ENCODE measurements at places on chromosomes 5 and 9.

DNA sequence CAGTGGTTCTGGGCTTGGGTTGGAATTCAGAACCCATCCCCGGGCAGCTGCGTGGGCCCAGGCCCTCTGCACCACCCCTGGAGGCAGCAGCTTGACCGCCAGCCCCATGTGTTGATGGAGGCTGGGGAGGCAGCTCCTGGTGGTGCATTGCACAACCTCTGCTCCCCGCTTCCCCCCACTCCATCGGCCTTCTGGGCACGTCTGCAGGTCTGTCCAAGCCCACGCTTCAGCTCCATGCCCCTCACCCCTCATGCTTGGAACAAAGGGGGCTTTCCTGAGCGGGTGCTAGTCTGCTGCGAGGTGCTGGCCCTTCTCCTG is 1.4 kb downstream of the NCS1 start:
- DNase-seq = no peak

- DNase-seq = no peak
Measured at GRCh38 chr5:137758715-137759306, 4.6 kb upstream of the HNRNPA0 start.

- no peak for DNase-seq
Measured at GRCh38 chr5:64952951-64953673, 184.4 kb downstream of the CWC27 start.

GRCh38 chr9:81671880-81672280 is 17.5 kb downstream of the TLE1 start:
- DNase-seq = no peak

GRCh38 chr5:163993126-163993525 is 487.7 kb downstream of the MAT2B start:
- DNase-seq = no peak

DNA sequence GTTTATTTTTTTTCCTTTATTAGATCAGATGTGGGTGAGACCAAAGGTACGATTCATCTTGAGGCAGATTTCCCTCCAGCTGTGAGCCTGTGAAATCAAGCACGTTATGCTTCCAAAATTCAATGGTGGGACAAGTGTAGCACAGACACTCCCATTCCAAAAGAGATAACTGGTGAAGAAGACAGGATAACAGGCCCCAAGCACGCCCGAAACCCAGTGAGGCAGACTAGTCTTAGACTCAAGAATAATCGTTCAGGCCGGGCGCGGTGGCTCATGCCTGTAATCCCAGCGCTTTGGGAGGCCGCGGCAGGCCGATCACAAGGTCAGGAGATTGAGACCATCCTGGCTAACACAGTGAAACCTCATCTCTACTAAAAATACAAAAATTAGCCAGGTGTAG is 36.8 kb upstream of the COL5A1 start:
- DNase-seq = no peak

GRCh38 chr9:117434566-117434965 is 19.7 kb upstream of the ASTN2 start:
- DNase-seq = no peak

DNA sequence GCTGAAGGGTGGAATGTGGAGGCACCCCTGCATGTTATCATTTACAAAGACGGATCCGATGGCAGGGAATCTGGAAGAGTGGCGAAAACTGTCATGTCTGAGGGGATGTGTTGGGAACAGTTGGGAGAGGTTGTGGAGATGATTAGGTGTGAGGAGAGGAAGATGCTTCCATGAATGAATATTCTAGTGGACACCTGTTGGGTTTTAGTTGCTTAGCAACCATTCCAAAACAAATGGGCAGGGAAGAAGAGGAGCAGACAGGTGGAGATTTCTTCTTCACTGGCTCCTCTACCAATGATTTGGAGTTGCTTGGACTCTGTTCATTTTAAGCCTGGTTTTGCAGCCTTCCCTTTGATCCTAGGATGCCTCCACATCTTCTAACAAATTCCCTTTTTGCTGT is 465.3 kb upstream of the CLINT1 start:
- no peak for DNase-seq

DNA sequence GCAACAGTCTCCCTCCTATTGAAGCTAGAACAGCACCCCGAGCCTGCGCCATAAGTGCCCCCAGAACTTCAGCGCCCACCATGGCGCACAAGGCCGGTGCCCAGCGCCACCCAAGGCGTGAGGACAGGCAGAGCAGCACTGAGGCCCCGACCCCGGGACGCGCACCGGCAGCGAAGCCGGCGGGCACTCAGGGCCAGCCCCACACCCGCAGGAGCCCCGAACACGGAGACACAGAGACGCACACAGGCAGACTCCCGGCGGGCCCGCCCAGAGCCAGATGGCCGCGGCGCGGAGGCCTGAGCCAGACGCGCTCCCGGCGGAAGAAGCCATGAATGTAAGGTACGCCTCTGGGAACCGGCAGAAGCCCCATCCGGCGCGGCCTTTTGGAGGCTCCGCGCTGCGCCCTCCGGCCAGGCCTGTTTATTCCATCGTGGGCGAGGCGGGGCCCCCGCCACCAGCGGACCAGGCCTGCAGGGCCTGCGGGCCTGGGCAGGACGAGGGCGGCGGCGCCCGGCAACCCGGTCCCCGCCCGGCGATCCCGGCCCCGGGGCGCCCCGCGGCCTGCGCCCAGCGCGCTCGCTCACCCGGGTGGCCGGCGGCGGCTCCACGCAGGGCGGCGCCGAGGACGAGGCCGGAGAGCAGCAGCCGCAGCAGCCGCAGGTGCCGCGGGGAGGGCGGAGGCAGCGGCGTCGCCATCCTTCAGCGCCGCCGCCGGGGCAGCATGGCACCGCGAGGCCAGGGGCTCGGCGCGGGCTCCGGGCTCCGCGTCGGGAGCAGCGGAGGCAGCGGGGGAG is 486 bp downstream of the NPDC1 start:
- no peak for DNase-seq

DNA sequence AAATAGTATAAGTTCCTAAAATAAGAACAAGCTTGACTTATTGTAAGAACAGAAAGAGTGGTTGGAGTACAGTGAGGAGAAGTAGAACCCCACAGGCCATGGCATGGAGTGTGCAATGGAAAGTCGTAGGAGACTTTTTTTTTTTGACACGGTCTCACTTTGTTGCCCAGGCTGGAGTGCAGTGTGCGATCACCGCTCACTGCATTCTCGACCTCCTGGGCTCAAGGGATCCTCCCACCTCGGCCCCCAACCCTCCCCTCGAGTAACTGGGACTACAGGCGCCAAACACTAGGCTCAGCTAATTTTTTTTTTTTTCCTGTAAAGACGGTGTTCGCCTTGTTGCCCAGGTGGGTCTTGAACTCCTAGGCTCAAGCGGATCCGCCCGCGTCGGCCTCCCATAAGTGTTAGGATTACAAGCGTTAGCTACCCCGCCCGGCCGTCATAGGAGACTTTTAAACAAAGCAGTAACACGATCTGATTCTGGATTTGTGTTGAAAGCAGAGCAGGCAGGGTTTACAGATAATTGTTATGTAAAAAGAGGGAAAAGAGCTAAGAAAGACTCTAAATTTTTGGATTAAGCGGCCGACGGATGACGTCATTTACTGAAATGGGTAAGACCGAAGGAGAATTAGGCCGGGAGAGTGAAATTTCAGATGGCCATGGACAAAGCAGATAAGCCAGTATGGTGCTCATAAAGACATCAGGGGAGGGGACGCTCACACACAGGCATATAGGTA is 752 bp downstream of the TSTD2 start:
- no peak for DNase-seq

DNA sequence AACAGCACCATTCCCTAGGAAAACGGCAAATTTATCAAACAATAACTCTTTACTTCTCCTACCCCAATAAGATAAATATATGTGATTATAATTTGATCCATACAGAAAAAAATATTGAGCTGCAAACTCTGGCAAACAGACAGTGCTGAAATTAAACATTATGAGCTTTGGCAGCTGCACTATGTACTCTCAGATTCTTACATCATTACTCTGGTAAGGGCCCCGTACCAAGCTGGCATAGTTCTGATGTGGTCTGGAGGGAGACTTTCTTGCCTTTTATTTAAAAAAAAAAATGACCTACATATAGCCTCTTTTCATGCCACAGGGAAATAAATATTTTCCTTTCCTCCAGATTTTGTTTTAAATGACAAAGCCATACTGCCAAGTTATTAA is 95.0 kb downstream of the NR6A1 start:
- no peak for DNase-seq

DNA sequence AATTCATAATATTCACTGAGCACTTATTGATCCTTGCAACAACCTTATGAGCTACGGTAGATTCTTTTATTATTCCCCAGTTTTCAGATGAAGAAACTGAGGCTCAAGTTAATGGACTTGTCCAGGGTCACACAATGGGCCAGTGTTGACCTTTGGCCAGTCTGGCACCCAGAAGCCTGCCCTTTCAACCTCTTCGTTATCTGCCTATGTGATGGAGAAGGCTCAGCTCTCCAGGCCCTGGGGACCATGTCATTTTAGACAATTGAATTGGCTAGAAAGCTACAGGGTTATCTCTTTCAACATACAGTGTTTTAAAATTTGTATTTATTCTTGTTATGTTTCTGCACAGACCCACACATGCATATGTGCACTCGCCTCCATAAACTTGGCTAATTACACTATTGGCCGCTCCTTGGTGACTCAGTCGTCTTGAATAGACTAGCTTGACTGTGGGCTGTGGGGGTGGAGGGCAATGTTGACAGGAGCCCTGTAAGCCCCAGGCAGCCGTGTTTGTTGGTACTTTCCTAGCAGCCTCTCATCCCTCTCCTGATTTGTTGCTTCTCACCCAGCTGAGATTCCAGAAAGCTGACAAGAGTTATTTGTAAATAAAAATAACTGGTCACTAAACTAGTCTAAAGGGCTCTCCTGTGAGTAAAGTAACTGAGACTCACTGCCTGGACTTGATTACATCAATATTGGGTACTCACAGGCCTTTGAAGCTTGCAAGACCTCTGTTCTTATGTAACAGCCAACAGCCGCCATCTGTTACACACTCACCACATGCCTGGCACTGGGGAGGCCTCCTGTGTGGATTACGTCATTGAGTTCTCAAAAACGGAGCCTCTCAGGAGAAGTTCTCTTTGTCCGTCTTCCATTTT is 8.5 kb upstream of the ANGPTL2 start:
- no peak for DNase-seq

DNA sequence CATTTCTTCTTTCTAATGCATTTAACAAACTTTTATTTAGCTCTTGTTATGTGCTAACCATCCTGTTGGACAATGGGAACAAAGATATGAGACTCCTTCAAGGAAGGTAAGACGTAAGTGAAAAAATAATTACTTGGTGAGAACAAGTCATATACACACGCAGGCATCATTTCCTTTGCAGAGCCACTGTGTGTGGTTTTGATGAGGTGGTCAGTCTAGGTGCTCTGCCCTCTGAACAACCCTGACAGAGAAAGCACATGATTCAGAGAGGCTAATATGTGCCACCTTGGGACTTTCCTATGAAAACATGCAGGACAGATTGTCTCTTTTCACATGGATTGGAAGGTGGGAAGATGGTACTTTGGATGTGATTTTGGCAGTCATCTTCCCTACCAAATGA is 1162.5 kb upstream of the DMAC1 start:
- no peak for DNase-seq

DNA sequence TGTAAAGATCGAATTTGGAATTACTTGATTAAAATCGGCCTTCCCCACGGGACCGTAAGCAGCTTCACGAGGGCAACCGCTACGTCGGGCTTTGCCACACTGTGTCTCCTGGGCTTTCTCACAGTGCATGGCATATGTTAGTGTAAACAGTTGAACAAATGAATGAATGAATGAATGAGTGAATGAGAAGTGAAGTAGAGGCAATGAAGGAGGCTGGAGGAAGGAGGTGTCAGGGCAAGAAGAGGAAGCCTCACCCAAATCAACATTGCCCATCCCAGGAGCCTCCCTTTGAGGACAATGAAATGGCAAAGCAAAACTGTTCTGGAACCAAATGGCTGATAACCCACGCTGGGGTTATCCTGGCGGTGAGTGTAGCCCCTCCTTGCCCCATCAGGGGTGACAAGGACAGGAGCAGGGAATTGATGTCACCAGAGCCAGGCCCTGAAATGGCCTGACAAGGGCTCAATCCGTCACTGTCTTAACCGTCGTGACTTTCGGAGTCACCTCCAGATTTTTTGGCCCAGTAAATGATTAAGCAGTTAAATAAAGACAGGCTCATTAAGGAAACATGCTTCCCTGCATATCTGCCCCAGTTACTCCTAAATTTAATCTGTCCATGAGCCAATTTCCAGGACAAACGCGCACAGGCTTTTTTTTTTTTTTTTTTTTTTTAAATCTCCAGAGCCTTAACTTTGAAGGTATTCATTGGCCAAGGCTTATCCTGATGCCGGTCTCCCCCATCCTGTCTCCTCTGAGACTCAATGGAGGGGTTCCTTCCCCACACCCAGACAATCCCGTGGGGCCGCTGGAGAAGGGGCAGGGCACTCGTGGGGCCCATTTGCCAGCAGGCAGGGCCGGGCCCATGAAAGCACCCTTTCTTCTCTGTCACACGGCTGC is 88.4 kb upstream of the BOD1 start:
- no peak for DNase-seq

- no peak for DNase-seq
Measured at GRCh38 chr5:136014049-136015002, 14.5 kb upstream of the TGFBI start.

GRCh38 chr5:32865475-32865874 is 154.4 kb downstream of the NPR3 start:
- DNase-seq = no peak

- no peak for DNase-seq
Measured at GRCh38 chr5:84450617-84451414, 66.1 kb upstream of the EDIL3 start.

DNA sequence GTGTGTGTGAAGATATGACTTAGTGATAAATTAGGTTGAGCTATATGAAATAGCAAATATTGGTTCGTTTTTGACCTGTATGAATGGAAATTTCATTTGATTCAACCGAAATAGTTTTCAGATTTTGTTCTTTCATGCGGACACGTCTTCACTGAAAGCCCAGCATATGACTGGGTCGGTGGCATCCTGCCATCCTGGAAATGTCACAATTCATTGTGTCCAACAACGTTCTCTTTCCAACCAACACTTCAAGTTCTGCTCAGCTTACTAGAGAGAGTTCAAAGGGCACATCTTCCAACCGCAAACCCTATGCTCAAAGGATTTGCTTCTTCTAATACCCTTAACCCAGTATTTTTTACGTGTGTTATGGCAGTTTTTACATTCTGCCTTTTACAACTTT is 252.5 kb downstream of the NTRK2 start:
- no peak for DNase-seq

- DNase-seq = no peak
Measured at GRCh38 chr5:138438724-138439476, at the start of gene REEP2. REEP2 (plus strand) TSS chr5:138439057; CDS start chr5:138439209, 152 bp downstream.

- no peak for DNase-seq
Measured at GRCh38 chr9:9557804-9558334, 1054.9 kb downstream of the PTPRD start.
